ENCODE measurements at places on chromosomes 5 and 9. TPM values are rescaled to one million over a fixed set of nuclear protein-coding genes. Genes with fewer than 3 reads are reported as not detected.

- DNase-seq: no peak
These were observed 8.9 kb upstream of the ZNF454 start for GRCh38 chr5:178931846-178932760.

DNA sequence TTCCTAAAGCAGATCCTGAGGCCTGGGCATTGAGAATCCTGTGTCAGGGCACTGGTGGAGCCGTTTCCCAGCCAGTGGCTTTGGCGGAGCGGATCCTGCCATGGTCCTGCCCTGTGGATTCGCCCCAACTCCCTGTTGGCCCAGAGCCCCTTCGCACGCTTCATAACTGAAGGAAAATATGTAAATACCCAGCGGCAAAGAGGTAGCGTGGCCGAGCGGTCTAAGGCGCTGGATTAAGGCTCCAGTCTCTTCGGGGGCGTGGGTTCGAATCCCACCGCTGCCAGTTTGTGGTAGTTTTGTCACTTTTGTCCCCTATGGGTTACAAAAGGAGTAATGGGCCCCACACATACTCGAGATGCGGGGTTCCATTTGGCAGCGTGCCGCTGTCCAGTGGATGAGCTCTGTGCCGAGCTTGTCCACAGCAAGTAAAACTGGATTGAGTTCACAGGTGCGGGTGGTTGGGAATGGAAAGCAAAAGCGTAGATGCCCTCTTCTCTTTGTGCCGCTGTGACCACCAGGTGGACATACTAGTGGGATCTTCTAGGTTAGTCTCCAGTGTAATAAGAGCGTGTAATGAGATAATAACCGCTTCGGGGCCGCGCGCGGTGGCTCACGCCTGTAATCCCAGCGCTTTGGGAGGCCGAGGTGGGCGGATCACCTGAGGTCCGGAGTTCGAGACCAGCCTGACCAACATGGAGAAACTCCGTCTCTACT lies 17.3 kb downstream of the TRIM7 start:
- peak; percentile 70 for DNase-seq

GRCh38 chr5:127029581-127030258 lies 638 bp downstream of the MARCHF3 start:
- DNase-seq: peak; percentile 84

The NFIB gene
- 8.9 TPM for total RNA-seq

DNA sequence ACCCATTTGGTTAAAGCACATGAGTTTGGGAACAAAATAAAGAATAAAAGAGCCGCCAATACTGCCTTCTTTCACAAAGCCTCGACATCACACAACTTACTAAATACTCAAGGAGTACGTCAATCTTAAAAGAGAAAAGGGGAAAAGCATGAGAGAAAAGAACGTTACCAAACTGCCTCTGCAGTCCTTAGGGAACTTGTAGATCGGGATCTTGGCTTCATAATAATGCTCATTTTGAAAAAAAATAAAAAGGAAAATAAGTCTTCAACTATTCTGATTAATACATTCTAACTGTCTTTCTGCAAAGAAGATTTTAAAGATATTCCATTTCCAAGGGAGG lies 618.4 kb downstream of the PDE4D start:
- DNase-seq: no peak

The TSPAN17 gene
- 50.0 TPM for total RNA-seq

- DNase-seq: peak; percentile 8
These were observed 61.7 kb downstream of the KLF9 start for GRCh38 chr9:70352802-70353201.
